Aorta (tissue), 5 donors: ENCODE measurements at places on chromosomes 1 and 21. TPM values are rescaled to one million over a fixed set of nuclear protein-coding genes. Genes with fewer than 3 reads are reported as not detected.

DNA sequence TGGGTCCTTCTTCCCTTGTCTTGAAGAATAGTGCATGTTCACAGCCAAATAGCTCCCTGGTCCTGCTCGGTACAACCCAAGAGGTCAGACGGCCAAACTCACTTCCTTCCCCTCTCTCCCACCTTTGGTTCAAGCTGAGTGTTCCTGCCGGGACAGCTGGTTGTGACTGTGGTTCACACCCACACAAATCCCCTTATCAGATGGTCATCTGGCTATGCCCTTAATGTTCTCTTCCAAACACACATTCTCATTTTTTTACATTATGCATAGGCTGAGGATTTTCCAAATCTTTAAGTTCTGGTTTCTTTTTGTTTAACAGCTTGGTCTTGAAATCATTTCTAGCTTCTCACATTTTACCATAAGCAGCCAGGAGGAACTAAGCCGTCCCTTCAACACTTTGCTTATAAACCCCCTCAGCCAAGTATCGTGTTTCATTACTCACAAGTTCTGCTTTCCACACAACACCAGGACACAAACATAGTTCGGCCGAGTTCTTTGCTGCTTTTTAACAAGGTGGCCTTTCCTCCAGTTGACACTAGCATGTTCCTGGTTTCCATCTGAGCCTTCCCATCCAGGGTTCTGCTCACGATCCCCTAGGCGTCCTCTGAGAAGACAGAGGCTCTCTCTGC lies 19.7 kb upstream of the TSPEAR start:
- no peaks in the 10 kb centered on the region for H3K4me1 ChIP-seq
- H3K27me3 ChIP-seq = no peaks in the 10 kb centered on the region
- DNase-seq = no peak
- no peak overlapping the region for H3K27ac ChIP-seq

GRCh38 chr1:204409836-204410687 lies 1.6 kb downstream of the PPP1R15B start:
- H3K4me3 ChIP-seq = peak overlapping the region; percentile 55
- H3K4me1 ChIP-seq = peaks cover 3% of the 10 kb centered on the region
- no peaks in the 10 kb centered on the region for H3K27me3 ChIP-seq
- H3K36me3 ChIP-seq = no peaks in the 10 kb centered on the region

The MOB3C gene
- total RNA-seq = 31.2 TPM

The CCT3 gene
- total RNA-seq = 102 TPM

The TTC34 gene
- total RNA-seq = 1.3 TPM

DNA sequence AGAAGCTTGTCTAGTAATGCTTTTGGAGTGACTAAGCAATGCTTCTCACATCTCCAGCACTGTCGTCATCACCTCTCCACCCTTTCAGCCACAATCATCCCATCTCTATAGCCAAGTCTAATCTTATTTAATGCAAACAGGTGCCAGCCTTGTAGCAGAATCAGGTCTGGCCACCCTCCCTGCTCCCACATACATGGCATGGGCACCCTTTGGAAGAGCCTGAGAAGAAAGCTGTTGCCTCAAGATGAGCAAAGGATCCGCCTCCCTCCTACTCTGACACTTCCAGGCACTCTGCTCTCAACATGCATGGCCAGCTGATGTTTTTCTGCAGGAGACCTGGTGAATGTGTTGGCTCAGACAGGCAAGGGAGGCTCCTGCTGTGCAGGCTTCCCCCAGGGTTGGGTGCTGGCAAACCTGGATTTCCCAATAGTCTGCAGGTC lies 113.1 kb upstream of the GRIK3 start:
- no peak overlapping the region for H3K4me3 ChIP-seq
- no peaks in the 10 kb centered on the region for H3K27me3 ChIP-seq
- no peaks in the 10 kb centered on the region for H3K4me1 ChIP-seq
- DNase-seq = no peak
- H3K27ac ChIP-seq = no peak overlapping the region
- no peaks in the 10 kb centered on the region for H3K36me3 ChIP-seq

The SAMD13 gene
- 0.45 TPM for total RNA-seq

- no peak for DNase-seq
- peak overlapping the region; percentile 15 for H3K27ac ChIP-seq
- no peaks in the 10 kb centered on the region for H3K36me3 ChIP-seq
Observed at GRCh38 chr1:89064632-89065031, 376 bp downstream of the GBP1 start.
